ENCODE measurements at places on chromosomes 1 and 21. TPM values are rescaled to one million over a fixed set of nuclear protein-coding genes. Genes with fewer than 3 reads are reported as not detected.

The DENND4B gene
- total RNA-seq, result 9.0 TPM

The TRIM33 gene
- total RNA-seq, result 20.6 TPM

The MYOC gene
- not detected for total RNA-seq

The FHAD1 gene
- total RNA-seq, result 1.3 TPM

The GNAT2 gene
- total RNA-seq, result not detected

The LORICRIN gene
- not detected for total RNA-seq

The TAS1R1 gene
- total RNA-seq, result not detected

The UQCRHL gene
- total RNA-seq, result 1.4 TPM

The AADACL3 gene
- not detected for total RNA-seq

GRCh38 chr1:230503726-230504125 is 77.6 kb upstream of the PGBD5 start:
- DNase-seq, result no peak

GRCh38 chr1:87202451-87202850 is 126.2 kb upstream of the LMO4 start:
- no peak for DNase-seq

GRCh38 chr21:42129300-42130266 is 58.5 kb downstream of the UMODL1 start:
- DNase-seq, result no peak

DNA sequence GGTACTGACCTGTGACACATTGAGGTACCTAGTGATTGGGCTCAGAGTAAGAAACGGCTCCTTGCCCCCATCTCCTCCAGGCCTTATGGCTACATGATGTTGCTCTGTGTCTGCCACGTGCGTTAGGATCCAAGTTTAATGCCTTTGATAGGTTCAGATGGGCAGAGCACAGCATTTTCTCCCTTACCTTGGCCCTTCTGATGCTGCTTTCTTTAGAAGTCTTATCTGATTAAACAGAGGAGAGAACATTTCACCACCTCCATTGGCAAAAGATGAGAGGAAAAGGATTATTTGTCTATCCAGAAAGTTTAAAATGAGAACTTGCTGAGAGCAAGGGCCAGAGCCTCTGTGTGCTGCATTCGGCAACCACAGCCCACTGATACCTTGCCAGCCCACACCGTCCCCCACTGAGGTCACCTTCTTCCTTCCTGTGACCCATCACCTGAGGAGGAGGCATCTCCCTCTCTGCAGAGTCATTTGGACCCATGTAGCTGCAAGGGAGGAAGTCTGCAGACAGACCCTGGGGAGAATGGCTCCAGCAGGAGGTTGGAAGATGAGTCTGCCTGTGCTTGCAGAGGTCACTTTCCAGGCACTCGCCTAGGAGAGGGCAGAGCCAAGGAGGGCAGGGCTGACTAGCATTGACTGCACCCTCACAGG is 16.7 kb downstream of the SHISA4 start:
- DNase-seq, result no peak

DNA sequence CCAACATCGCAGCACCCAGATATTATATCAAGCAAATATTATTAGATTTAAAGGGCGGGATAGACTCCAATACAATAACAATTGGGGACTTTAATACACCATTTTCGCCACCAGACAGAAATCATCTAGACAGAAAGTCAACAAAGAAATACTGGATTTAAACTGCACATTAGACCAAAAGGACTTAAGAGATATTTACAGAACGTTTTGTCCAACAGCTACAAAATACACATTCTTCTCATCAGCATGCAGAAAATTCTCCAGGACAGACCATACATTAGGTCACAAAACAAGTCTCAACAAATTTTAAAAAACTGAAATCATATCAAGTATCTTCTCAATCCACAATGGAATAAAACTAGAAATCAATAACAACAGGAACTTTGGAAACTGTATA is 121.2 kb downstream of the ACBD6 start:
- DNase-seq, result no peak

DNA sequence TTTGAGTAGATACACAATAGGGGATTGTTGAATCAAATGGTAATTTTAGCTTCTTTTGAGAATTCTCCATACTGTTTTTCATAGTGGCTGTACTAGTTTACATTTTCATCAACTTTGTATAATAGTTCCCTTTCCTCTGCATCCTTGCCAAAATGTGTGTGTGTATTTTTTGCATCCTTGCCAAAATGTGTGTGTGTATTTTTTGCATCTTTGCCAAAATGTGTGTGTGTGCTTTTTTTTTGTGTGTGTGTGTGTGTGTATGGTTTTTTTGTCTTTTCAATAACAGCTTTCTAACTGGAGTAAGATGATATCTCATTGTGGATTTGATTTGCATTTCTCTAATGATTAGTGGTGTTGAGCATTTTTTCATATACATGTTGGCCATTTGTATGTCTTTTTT is 105.4 kb downstream of the ATP6V1G3 start:
- no peak for DNase-seq

- DNase-seq, result no peak
These were observed 160.5 kb upstream of the HMCN1 start for GRCh38 chr1:185573677-185574076.

DNA sequence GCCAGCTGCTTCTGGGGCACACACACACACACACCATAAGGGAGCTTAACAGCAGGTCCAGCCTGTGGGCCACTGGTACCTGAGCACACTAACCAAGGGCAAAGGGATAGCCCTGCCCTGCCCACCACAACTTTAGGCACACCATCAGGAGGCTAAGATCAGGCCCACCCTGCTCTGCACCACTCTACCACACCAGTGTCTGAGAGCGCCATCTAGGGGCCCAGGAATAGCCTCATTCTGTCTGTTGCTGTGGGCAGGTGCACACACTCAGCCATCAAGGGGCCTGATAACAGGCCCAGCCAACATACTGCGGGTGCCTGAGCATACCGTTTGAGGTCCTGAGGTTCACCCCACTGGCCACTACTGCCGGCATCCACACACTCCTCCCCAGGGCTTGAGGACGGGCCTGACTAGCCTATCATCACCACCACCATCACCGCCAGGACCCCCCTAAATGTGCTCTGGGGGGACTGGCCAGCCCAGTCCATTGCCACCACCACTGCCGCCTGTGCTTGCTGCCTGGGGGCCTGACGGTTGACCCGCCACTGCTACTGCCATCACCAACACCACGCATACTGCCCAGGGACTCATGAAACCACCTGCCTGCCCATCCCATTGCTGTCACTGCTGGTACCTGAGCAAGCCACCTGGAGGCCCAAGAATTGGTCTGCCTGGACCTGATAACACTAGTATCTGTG is 31.3 kb downstream of the NSL1 start:
- DNase-seq, result no peak

GRCh38 chr1:36582066-36582755 is 99.5 kb upstream of the CSF3R start:
- DNase-seq, result no peak

GRCh38 chr1:118461154-118461553 is 276.1 kb upstream of the SPAG17 start:
- DNase-seq, result no peak

GRCh38 chr1:12434174-12434573 is 183.8 kb downstream of the DHRS3 start:
- peak; percentile 93 for DNase-seq

DNA sequence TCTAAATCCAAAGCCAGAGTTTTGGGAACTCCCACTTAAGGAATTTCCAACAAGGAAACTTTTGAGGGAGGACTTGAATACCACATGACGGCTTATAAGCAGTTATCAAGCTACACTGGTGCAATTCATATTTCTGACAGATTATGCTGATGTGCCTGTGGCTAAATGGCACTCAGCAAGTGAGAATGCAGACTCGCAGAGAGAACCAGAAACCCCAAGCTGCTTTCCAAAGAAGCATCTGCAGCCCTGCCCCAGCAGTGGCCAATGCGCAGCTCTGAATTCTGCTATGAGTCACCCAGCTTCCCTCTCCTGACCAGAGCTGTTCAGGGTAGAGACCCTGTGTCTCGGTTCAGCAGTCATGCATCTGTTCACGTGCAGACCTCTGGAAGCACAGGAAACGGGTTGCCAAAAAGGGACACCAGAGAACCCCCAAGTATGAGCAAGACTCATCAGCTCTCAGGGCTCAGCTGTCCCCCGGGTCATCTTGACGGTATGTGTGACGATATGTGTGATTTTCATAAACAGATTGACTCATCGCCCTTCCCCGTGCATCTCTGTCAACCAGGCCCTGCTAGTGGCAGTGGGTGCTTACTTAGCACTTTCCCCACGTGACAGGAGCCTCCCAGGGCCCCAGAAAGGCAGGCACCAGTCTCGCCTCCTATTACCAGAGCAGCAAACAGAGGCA is 76.3 kb downstream of the ITPKB start:
- peak; percentile 98 for DNase-seq

DNA sequence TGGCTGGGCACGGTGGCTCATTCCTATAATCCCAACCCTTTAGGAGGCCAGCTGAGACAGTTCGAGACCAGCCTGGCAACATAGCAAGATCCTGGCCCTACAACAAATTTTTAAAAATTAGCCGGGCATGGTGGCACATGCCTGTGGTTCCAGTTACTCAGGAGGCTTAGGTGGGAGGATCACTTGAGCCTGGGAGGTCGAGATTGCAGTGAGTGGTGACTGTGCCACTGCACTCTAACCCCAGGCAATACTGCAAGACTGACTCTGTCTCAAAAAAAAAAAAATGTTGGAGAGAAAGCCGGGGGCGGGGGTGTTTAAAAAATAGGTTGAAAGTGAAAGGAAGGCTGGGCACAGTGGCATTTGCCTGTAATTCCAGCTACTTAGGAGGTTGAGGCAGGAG is 16.5 kb downstream of the CLDN19 start:
- peak; percentile 54 for DNase-seq

DNA sequence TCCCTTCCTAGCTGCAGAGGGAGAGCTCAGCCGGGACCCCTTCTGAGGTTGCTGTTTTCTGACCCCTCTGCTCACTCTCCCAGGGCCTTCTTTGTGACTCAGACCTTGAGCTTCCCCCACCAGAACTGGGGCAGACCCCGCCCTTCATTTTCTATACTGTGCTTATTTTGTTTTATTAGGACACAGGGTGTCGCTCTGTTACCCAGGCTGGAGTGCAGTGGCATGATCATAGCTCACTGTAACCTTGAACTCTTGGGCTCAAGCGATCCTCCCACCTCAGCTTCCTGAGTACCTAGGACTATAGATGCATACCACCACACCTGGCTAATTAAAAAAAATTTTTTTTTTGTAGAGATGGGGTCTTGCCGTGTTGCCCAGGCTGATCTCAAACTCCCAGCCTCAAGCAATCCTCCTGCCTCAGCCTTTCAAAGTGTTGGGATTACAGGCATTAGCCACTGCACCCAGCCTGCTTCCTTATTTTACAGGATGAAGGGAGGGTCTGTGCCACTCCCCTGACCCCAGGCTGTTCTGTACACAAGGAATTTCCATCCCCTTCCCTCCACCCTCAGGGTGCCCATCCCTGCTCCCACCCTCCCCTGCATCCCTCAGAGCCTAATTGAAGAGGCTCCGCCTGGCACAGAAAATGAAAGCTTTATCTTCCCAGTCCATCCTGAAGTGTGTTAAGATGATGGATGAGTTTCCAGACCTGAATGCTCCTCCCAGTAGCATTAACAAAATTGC is 195.2 kb upstream of the POU3F1 start:
- no peak for DNase-seq

- DNase-seq, result no peak
These were observed 22.4 kb upstream of the SFPQ start for GRCh38 chr1:35215346-35215745.

GRCh38 chr1:91020486-91020885 is 1.3 kb downstream of the ZNF644 start:
- no peak for DNase-seq
